ENCODE measurements at places on chromosomes 7 and 10.

DNA sequence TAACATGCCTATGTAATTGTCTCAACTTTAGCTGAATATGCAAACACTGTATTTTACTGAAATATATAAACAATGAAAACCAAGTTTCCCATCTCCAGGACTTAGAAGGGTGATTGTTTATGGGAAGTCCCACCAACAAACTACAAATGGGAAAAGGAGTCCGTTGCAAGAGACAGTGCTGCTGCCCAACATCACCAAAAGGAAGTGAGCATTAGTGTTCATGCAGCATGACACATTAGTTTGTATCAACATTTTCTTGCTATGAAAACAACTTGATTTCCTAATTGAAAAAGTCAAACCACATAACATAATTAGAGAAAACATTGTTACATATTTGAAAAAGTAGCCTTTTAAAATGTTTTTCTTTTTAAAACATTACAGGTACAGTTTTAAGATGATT lies 138.5 kb downstream of the ZNF438 start:
- no peak for DNase-seq
- H3K36me3 ChIP-seq: no peaks in the 10 kb centered on the region
- no peak overlapping the region for H3K27ac ChIP-seq
- H3K4me3 ChIP-seq: no peak overlapping the region

DNA sequence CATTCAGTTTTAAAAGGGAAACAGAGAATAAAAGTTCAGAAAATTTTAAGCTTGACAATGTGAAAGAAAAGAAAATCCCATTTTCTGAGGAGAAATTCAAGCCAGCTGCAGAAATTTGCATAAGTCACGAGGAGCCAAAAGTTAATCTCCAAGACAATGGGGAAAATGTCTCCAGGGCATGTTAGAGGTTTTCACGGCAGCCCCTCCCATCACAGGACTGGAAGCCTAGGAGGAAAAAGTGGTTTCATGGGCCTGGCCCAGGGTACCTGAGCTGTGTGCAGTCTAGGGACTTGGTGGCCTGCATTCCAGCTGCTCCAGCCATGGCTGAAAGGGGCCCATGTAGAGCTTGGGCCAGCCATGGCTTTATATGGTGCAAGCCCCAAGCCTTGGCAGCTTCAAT lies 59.6 kb upstream of the NXPH1 start:
- H3K27ac ChIP-seq: no peak overlapping the region
- H3K4me1 ChIP-seq: no peaks in the 10 kb centered on the region
- H3K27me3 ChIP-seq: no peaks in the 10 kb centered on the region
- no peak for DNase-seq
- H3K4me3 ChIP-seq: no peak overlapping the region
- H3K36me3 ChIP-seq: no peaks in the 10 kb centered on the region

- no peaks in the 10 kb centered on the region for H3K4me1 ChIP-seq
- H3K27me3 ChIP-seq: no peaks in the 10 kb centered on the region
- peak overlapping the region; percentile 79 for H3K27ac ChIP-seq
- peak; percentile 37 for DNase-seq
Observed at GRCh38 chr10:17793823-17794644, 15.1 kb upstream of the MRC1 start.

DNA sequence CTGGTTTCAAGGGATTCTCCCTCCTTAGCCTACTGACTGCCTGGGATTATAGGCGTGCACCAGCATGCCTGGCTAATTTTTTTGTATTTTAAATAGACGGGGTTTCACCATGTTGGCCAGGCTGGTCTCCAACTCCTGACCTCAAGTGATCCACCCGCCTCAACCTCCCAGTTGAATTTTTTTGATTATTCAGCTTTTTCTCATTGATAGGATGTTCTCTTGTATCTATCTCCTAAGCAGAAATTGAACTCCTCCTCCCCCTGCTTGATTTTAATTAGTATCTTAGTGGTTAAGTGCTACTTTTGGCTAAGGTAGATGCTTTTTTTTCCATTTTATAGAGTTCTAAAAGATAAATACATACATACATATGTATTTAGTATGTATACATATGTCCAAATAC lies 101.0 kb downstream of the ZNF277 start:
- no peaks in the 10 kb centered on the region for H3K4me1 ChIP-seq
- no peak overlapping the region for H3K27ac ChIP-seq
- no peak for DNase-seq
- H3K27me3 ChIP-seq: no peaks in the 10 kb centered on the region
- no peaks in the 10 kb centered on the region for H3K36me3 ChIP-seq

- peak overlapping the region; percentile 66 for H3K27ac ChIP-seq
- no peaks in the 10 kb centered on the region for H3K4me1 ChIP-seq
- H3K27me3 ChIP-seq: peaks cover 7% of the 10 kb centered on the region
- DNase-seq: peak; percentile 65
- H3K36me3 ChIP-seq: no peaks in the 10 kb centered on the region
- H3K4me3 ChIP-seq: peak overlapping the region; percentile 58
Observed at GRCh38 chr10:21173802-21174714, 276.9 kb upstream of the NEBL start.

DNA sequence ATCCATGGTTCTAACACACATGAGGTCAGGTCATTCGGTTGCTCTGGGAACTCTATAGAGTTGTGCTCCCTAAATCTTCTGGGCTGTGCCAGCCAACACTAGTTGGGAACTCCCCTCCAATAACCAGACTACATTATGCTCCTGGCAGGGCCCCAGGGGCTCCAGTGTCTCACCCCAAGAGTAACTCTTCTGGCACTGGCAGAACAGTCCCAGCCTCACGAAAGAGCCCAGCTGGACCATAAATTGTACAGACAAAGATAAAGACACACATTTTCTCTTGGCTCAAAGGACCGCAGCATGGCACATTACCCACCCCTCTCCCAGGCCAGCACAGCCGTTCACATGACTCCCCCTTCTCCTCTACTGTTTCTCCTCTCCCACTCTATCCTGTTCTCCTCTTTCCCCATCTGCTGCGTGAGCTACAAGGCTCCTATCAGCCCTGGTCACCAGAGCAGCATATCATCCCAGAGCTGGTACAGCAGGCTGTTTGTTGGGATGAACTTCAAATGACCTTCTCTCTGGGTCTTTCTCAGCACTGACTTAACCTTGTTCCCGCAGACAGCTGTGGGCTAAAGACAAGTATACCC lies 230.6 kb downstream of the PLXNA4 start:
- H3K27me3 ChIP-seq: no peaks in the 10 kb centered on the region
- H3K4me3 ChIP-seq: no peak overlapping the region
- no peaks in the 10 kb centered on the region for H3K4me1 ChIP-seq
- no peaks in the 10 kb centered on the region for H3K36me3 ChIP-seq
- no peak for DNase-seq

GRCh38 chr10:86368987-86369386 lies 2.4 kb upstream of the GRID1 start:
- H3K4me1 ChIP-seq: no peaks in the 10 kb centered on the region
- no peak for DNase-seq
- peaks cover 41% of the 10 kb centered on the region for H3K27me3 ChIP-seq
- no peak overlapping the region for H3K4me3 ChIP-seq

GRCh38 chr10:111125102-111125501 lies 48.3 kb downstream of the ADRA2A start:
- H3K27ac ChIP-seq: no peak overlapping the region
- H3K36me3 ChIP-seq: no peaks in the 10 kb centered on the region
- no peaks in the 10 kb centered on the region for H3K4me1 ChIP-seq

DNA sequence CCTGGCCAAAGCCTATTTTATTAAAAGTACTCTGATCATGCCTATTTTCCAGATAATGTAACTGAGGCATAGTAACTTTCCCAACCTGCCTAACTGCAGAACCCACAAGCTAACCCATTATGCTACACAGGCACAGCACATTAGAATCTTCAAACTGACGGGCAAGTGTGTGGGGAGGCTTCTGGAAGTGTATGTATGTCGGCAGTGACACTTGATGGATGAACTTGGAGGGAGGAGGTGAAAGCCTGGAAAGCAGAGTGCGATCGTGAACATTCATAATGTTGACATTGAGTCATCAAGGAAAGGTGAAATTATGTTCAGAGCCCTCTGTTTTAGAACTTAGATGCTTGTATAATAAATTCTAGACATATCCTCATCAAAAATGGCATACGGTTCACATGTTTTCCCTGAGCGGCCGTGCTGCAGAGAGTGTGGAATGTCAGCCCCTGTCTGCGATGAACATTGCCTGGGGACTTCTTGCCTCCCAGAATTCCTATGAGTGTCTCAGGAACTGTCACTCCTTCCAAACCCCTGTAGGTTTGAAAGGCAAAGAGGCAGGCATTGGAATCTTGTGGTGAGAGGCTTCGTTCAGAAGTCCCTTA lies 102.4 kb downstream of the SLIT1 start:
- no peak overlapping the region for H3K4me3 ChIP-seq
- H3K36me3 ChIP-seq: no peaks in the 10 kb centered on the region
- no peaks in the 10 kb centered on the region for H3K27me3 ChIP-seq
- H3K4me1 ChIP-seq: no peaks in the 10 kb centered on the region
- no peak overlapping the region for H3K27ac ChIP-seq
- DNase-seq: no peak

DNA sequence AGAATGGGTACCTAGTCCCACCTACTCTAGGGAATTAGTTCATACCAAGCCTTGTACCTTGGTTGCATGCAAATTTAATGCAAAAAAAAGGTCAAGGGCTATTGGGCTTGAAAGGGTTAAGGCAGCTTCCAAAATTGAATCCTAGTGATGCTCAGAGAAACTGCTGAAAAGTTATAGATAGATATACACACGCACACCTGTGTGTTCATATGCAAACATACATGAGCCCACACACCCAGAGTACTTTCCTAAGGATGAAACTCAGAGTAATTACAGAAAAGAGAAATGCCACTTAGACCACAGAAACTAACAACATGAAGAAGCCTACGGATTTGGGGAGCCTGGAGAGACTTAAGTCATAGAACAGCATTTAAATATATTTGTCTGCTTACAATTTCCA lies 1.5 kb downstream of the SLC25A13 start:
- no peaks in the 10 kb centered on the region for H3K27me3 ChIP-seq
- H3K27ac ChIP-seq: peak overlapping the region; percentile 92
- H3K4me1 ChIP-seq: no peaks in the 10 kb centered on the region
- DNase-seq: no peak
- H3K36me3 ChIP-seq: no peaks in the 10 kb centered on the region

GRCh38 chr7:106767498-106768323 lies 97.4 kb upstream of the PIK3CG start:
- H3K4me1 ChIP-seq: no peaks in the 10 kb centered on the region
- peak overlapping the region; percentile 37 for H3K27ac ChIP-seq
- no peak overlapping the region for H3K4me3 ChIP-seq
- no peak for DNase-seq

DNA sequence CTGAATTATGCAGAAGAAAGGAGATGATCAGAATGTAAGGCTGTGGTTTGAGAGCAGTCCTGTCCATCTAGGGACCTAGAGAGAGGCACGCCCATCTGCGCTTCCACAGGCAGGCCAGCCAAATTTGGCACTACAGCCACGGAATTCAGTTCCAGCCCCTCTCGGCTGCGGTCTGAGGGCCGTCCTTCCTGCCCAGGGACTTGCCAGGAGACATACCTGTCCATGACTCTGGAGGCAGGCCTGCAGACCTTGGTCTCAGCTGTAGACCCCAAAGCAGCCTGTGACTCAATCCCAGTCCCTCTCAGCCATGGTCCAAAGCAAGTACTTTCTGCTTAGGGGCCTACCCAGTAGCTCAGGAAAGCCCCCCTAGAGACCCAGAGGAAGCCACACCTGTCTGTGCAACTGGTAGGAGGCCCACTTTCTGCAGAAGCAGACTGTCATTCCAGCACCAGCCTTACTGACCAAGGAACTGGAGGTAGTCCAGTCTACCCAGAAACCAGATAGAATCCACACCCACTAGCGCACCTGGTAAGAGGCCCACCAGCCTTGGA lies 720.9 kb downstream of the PARD3 start:
- no peak overlapping the region for H3K4me3 ChIP-seq
- no peaks in the 10 kb centered on the region for H3K4me1 ChIP-seq
- no peaks in the 10 kb centered on the region for H3K27me3 ChIP-seq

DNA sequence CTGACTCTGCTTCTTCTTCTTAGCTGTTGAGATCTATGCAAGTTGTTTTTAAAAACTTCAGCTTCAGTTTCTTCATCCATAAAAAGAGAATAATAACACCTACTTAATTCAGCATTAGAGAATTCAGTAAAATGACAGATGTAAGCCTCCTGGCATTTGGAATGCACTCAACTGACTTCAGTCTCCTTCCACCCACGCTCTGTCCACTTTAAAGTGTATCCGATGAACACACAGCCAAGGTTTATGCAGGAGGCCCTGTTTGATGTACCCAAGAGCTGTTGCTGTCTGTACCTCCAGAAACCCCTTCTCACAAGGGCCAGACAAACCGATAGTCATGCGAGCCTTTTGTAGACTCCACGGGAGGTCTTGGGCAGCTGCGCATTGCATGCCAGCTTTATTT lies 27.1 kb upstream of the SLC35B4 start:
- no peak for DNase-seq
- no peak overlapping the region for H3K27ac ChIP-seq
- H3K27me3 ChIP-seq: no peaks in the 10 kb centered on the region
- H3K4me3 ChIP-seq: no peak overlapping the region
- no peaks in the 10 kb centered on the region for H3K4me1 ChIP-seq
- no peaks in the 10 kb centered on the region for H3K36me3 ChIP-seq

DNA sequence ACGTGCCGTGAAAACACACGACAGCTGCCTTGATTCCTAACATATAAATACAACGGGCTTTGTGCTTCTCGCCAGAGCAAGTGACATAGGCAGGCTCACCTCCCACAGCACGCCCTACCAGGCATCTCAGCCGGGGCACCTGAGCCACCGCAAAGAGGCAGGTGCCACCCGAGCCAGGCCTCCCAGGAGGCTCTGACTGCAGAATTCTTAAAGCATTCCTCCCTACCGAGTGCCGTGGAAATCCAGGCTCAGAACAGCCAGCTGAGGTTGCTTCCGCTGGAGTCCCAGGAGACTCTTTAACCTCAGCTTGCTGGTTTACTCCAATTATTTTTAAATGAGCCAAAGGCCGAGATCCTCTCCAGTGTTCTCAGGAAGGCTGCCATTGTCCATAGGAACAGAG lies 206.5 kb downstream of the USP6NL start:
- no peaks in the 10 kb centered on the region for H3K4me1 ChIP-seq
- H3K4me3 ChIP-seq: no peak overlapping the region
- no peak overlapping the region for H3K27ac ChIP-seq
- H3K27me3 ChIP-seq: no peaks in the 10 kb centered on the region
- H3K36me3 ChIP-seq: no peaks in the 10 kb centered on the region
- DNase-seq: no peak

DNA sequence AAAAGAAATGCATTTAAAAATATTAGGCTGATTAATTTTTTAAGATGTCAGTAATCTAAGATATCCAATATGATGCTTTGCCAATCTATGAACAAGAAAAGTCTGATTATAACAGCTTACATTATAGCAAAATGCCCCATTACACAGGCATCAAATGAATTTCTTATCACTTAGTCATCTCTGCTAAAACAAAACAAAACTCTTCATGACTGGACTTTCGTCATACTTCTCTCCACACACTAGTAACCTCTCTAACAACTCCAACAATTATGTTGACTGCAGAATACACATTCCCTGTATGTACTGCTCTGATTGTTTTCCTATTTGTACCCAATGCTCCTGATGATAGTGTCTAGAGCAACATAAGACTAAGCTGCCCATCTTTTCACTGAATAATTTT lies 3.8 kb upstream of the MKI67 start:
- H3K4me1 ChIP-seq: no peaks in the 10 kb centered on the region
- DNase-seq: no peak
- H3K4me3 ChIP-seq: no peak overlapping the region
- H3K36me3 ChIP-seq: no peaks in the 10 kb centered on the region

GRCh38 chr7:98265841-98266271 lies 13.8 kb upstream of the TECPR1 start:
- no peaks in the 10 kb centered on the region for H3K4me1 ChIP-seq
- no peak overlapping the region for H3K27ac ChIP-seq
- H3K36me3 ChIP-seq: no peaks in the 10 kb centered on the region
- DNase-seq: no peak
- no peaks in the 10 kb centered on the region for H3K27me3 ChIP-seq
- no peak overlapping the region for H3K4me3 ChIP-seq
